NCI-H2171 (cell line): ENCODE measurements at places on chromosomes 3 and 15.

- no peak for DNase-seq
Observed at GRCh38 chr15:40856746-40857145, 12.9 kb downstream of the SPINT1 start.

- DNase-seq, result no peak
Observed at GRCh38 chr3:181696626-181697230, 15.0 kb upstream of the SOX2 start.

- no peak for DNase-seq
Observed at GRCh38 chr3:31962801-31963205, 18.3 kb downstream of the OSBPL10 start.

- DNase-seq, result no peak
Observed at GRCh38 chr3:41575724-41576123, 376.4 kb downstream of the CTNNB1 start.

DNA sequence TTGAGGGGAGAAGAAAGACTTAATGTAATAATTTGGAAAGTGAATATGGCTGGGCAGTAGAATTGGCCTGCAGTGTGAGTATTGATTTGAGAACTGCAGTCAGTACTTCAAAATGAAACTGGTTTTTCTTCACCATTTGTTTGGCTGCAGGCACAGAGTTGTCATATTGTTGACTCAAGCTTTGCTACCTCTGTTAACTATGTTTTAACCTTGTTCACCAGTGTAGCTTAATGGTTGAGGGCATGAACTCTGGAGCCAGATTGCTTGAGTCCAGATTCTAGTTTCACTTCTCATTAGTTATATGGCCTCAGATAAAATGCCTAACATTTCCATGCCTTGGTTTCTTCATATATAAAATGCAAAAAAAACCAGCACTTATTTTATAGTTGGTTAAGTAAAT is 64.1 kb downstream of the CFAP44 start:
- no peak for DNase-seq

- no peak for DNase-seq
Observed at GRCh38 chr3:104578558-104578957, 788.2 kb upstream of the ALCAM start.

- DNase-seq, result no peak
Observed at GRCh38 chr3:28761375-28761774, 412.8 kb upstream of the AZI2 start.

DNA sequence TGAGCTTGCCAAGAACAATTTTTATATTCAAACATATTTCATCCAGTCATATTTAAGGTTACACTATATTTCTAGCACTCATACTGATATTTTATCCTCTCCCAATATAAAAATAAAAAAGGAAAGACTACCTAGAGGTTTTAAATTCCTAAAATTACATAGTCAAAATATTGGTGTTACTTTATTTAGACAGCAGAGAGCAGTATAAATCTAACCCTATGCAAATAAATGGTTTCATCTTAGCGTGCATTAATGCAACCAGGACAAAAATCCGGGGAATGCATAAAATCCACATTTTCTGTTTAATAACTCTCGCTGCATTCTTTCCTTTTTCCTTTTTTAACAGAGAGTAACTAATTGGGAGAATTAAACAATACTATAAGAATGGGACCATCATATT is 1447.4 kb upstream of the ALCAM start:
- no peak for DNase-seq

- no peak for DNase-seq
Observed at GRCh38 chr3:124281453-124282316, 289.8 kb upstream of the ROPN1 start.

DNA sequence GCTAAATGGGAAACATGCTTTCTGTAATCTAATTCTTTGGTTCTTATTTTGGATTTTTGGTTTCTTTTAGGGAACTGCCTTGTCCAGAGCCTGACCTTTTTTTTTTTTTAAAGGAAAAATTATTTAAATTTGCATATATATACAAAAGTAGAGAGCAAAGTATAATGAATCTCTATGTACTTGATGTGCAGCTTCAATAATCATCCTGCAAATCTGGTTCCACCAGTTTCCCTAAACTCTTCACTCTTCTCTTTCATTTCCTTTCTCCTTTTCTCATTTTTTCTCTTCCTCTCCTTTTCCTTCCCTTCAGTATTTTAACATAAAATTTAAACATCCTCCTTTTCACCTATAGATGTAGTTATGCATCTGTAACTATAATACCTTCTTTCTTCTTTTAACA is 82.5 kb downstream of the USP13 start:
- no peak for DNase-seq

DNA sequence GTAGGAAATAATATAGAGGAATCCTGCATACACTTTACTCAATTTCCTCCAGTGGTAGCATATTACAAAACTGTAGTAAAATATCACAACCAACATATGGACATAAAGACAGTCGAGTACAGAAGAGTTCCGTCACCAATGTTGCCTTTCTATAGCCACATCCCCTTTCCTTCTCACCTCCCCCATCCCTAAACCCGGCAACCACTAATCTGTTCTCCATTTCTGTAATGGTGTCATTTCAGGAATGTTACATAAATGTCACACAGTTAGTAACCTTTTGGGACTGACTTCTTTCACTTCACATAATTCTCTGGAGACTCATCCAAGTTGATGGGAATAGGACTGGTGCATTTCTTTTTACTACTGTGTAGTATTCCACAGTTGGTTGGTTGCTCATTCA is 41.4 kb upstream of the ATG7 start:
- no peak for DNase-seq
